SW 1271 (cell line): ENCODE measurements at places on chromosomes 13 and 19.

DNA sequence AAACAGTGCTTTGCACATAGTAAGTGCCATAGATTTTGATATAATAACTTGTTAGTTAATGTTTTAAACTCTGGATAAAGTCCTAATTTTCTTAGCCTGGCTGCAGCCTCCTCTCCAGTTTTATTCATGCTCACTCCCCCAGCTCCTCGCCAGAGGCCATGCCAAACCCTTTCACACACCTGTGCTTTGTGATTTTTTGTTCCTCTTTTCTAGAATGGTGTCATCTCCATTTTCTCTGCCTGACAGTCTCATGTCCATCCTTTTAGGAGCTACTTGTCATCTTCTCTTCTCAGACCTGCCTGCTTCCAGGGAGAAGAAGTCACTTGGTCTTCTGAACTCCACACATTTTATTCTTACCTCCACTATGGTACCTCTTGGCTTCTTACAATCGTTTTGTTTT, 55.8 kb upstream of the SPATA13 start:
- DNase-seq = no peak

GRCh38 chr19:4044990-4045465, 21.7 kb downstream of the ZBTB7A start:
- no peak for DNase-seq

DNA sequence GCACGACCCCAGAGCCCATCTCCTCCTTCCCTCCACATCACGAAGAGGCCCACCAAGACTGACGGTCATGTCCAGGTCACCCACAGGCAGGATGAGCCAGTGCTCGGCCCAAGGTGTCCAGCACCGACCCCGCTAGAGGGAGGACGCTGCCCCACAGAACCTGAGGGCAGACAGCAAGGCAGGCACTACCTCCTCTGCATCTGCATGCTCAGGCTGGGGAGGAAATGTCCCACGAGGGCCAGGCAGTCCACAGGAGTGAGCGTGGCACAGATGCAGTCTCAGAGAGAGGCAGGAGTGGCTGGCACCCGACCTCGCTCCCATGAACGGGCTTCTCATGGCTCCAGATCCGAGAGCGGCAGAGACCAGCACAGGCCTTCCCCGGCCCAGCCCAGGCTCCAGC, 133.2 kb downstream of the TUBA3C start:
- no peak for DNase-seq

DNA sequence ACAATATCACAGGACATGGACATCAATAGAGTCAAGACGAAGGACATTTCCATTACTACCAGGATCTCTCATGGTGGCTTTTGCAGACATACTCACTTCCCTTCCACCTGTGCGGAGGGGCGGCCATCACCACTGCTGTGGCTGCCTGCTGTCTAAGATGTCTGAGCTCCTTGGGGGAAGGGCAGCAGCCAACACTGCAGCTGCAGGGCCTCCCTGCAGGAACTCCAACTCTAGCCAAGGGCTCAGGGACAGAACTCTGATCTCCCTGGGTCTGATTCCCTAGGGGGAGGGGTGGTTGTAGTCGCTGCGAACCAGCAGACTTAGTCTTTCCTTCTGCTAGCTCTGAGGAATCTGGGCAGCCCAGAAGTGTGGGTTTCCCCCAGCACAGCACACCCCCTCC, 78.9 kb upstream of the ANKRD10 start:
- DNase-seq = no peak

DNA sequence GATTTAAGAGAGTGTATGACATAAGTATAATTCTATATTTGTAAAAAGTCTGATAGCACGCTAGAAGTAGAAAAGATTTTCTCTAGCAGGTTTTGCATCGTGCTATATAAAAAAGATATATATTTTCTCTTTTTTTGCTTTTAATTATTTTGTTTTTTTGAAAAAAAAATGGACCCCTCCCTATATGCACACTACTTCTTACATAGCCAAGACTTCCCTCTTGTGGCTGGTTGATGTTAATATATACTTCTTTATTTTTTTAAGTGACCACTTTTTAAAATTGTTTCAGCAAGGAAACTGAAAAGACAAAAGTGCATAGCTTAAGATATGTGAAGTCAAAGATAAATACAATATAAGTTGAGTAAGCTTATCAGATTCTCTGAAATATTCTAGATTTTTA, 1202.8 kb downstream of the DIAPH3 start:
- no peak for DNase-seq

- DNase-seq = no peak
Measured at GRCh38 chr13:97135883-97136282, 86.2 kb upstream of the MBNL2 start.

GRCh38 chr13:37766502-37766901, 103.1 kb downstream of the TRPC4 start:
- DNase-seq = no peak

- DNase-seq = no peak
Measured at GRCh38 chr13:95033890-95034289, 267.4 kb downstream of the ABCC4 start.

DNA sequence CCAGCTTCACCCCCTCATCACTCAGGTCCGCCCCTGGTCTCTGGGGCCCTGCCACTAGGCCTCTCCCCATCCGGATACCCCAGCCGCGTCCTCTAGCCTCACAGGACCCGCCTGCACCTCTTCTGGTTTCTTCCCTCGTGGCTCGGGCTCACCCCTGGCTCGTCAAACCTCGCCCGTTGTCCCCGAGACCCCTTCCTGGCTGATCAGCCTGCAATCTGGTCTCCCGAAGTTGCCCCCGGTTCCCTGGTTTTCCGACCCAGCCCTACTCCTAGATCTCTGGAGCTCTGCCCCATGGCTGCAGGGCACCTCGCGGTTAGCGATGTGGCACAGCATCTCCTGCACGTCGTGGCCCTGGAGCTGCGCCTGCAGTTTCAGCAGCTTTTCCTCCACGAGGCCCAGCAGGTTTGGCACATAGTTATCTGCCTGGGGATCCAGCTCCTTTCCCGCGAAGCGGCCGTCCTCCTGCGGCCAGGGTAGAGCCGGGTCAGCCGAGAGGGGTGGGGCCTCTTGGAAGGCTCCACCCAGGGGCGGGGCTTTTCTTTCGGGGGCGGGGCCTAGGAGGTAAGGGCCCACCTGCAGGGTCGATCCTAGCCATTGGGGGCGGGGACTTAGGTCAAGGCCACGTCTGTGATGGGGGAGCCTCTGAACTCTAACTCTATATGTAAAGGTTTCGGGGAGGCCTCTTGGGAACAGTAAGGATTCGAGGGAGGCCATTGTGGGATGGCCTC, 2.4 kb upstream of the RGL3 start:
- DNase-seq = no peak

DNA sequence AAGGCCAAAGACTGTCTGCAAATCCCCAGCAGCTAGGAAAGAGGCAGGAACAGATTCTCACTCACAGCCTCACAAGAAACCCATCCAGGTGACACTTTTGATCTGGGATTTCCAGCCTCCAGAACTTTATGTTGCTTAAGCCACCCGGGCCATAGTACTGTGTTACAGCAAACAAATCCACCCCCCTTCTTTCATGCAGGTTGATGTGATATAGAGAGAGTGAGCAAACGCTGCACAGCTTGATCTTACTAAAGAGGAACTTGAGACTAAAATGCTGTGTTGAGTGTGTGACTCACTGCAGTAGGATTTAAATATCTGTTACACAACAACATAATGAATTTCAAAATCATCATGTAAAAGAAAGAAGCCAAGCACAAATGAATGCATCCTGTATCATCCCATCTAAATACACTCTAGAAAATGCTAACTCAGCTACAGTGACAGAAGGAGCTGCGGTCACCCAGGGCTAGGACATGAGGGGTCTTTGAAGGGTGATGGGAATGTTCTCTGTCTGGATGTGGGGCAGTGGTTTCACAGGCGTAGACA, 32.2 kb downstream of the RCBTB2 start:
- no peak for DNase-seq

GRCh38 chr19:41222240-41222639, 3.2 kb downstream of the AXL start:
- DNase-seq = no peak

DNA sequence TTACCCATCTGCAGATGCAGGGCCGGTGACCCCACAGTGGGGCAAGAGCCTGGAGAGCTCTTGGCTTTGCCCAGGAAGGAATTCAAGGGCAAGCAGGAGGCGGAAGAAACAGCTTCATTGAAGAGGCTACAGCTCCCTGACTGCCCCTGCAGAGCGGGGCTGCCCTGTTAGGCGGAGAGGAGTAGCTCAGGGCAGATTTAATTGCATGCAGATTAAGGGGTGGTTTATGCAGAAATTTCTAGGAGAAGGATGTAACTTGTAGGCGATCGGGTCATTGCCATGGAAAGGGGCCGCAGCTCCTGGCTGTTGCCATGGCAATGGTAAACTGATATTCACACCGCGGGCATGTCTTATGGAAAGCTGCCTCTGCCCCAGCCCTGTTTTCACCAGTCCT, 94.1 kb downstream of the ATP11A start:
- no peak for DNase-seq

GRCh38 chr19:6223461-6224307, 56.1 kb downstream of the MLLT1 start:
- no peak for DNase-seq

DNA sequence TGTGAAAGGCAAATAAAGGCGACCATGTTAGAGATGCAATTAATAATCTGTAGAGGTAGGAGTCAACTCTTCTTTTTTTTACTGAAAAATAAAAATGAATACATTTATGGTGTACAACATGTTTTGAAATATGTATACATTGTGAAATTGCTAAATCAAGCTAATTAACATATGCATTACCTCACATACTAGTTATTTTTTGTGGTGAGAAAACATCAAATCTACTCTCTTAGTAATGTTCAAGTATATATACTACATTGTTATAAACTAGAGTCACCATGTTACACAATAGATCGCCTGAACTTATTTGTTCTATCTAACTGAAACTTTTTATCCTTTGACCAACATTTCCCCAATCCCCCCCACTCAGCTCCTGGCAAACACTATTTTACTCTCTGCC, 143.2 kb downstream of the POU4F1 start:
- DNase-seq = no peak

- no peak for DNase-seq
Measured at GRCh38 chr13:83992566-83993358, 110.5 kb upstream of the SLITRK1 start.

- no peak for DNase-seq
Measured at GRCh38 chr19:34655651-34656050, 21.3 kb downstream of the SCGB2B2 start.

- peak; percentile 39 for DNase-seq
Measured at GRCh38 chr19:46529622-46530451, 34.2 kb upstream of the PNMA8B start.

DNA sequence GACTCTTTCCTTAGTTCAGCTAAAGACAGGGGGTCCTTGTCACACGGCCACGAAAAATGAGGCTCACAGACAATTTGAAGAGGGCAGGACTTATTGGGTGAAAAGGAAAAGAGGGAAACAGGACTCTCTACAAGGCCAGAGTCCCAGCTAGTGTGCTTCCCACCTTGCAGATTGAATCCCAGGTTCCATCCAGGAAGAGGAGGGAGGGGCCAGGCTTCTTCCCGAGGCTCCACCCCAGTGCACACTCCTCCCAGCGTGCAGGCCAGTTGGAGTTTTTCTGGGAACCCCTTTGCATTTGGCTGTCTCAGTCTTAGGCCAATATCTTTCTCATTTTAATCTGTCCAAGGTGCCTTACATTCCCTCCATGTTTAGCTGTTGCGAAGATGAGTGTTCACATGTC, 106.8 kb downstream of the DNAJC3 start:
- DNase-seq = no peak

GRCh38 chr13:113641426-113641825, 16.6 kb downstream of the ATP4B start:
- DNase-seq = no peak

DNA sequence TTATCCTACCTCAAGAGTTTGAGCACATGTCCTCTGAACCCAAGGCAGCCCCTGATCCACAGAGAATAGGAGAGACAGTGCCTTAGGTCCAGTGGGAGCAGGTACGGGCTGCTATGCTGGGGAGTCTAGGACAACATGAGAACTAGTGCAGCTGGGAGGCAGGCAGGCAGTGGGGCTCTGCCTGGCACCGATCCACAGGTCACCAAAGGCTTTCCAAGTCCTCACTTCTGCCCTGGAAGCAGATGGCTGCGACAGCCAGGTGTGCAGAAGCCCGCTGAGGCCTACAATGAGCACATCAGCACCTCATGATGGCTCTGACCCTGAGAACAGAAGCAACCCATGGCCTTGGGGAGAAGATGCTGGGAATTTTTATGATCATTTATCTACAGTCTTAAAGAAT, 29.8 kb upstream of the EPHX3 start:
- DNase-seq = no peak

GRCh38 chr19:2326699-2327360, 1.6 kb downstream of the LSM7 start:
- DNase-seq = no peak

- no peak for DNase-seq
Measured at GRCh38 chr13:93955904-93956303, 523.6 kb downstream of the DCT start.

- DNase-seq = no peak
Measured at GRCh38 chr19:4051175-4052101, 15.3 kb downstream of the ZBTB7A start.

DNA sequence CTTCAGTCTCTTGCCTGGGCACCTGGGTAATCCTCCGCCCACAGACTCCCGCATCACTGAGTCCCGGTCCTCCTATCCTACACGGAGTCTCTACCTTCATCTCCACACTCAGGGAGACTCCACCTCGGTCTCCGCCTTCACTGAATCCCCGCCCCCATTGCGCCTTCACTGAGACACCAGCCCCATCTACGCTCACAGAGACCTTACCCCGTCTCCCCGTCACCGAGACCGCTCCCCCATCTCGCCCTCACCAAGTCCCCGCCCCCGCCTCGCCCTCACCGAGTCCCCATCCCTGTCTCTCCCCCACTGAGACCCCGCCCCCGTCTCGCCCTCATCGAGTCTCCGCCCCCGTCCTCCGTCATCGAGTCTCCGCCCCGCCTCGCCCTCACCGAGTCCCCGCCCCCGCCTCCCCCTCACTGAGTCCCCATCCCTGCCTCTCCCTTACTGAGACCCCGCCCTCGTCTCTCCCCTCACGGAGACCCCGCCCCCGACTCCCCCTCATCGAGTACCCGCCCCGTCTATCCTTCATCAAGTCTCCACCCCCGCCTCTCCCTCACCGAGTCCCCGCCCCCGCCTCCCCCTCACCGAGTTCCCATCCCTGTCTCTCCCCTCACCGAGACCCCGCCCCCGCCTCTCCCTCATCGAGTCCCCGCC, 23.1 kb upstream of the ZNF846 start:
- peak; percentile 45 for DNase-seq

DNA sequence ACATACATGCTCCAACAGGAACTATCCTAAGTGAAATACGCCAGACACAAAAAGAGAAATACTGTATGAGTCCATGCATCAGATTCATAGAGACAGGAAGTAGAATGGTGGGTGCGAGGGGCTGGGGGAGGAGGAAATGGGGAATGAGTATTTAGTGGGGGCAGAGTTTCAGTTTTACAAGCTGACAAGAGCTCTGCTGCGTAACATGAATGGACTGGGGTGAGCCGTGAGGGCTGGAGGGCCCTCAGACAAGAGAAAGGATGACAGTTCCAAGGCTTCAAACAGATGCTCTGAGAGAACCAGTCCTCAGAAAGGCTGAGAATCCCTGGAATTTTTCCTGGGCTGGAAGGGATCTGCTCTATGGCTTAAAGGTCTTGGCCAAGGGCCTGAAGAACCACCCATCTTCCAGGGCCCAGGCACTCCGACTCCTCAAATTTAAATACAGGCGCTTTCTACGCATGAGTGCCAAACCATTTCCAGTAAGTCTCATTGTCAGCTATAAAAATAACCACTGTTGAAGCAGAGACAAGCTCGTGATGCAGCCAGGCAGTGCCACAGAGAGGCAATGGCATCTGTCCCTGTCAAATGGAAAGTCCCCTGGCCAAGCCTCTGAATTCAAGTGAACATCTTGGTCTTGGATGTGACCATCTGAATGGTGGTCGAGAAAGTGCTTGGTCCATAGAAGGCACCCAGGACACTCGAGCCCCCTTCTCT, 17.5 kb downstream of the KLF2 start:
- DNase-seq = no peak

GRCh38 chr19:601790-602189, 12.1 kb downstream of the HCN2 start:
- DNase-seq = no peak
